Neural progenitor cell (in vitro differentiated cells): ENCODE measurements at places on chromosomes 5 and 9. TPM values are rescaled to one million over a fixed set of nuclear protein-coding genes. Genes with fewer than 3 reads are reported as not detected.

DNA sequence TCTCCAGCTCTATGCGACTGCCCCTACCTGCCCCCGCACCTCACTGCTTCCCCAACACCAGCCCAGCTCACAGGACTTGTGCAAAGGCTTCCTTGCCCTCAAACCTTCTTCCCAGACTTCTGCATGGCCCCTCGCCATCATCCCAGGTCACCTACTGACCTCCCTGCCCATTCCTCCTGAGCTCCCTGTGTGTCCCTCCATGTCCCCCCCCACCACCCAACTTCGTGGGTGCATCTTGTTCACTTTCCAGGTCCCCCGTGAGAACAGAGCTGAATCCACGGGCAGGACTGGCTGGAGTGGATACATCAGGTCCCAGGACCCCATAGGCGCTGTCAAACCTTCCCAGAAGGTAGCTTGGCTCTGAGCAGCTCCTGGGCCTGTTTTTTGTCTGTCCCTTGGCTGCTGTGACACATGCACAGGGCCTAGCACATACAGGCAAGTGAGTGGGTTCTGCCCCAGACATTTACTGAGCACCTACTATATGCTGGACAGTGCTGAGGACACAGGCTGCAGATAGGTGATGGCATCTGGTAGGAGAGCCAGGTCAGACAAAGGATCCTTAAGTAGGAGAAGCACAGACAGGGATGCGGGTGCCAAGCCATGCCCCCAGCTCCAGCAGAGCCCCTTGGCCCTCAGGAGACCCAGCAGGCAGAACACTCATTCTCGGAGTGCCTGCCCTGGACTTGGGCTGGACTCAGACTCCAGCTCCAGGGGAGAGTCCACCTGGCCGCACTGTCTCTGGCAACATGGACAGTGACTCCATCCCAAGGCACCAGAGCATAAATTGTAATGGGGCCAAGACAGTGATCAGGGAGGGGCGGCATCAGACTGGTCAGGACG lies 15.0 kb downstream of the NINJ1 start:
- H3K4me1 ChIP-seq, result no peaks in the 10 kb centered on the region
- no peak overlapping the region for H3K27ac ChIP-seq
- no peak overlapping the region for H3K4me3 ChIP-seq
- H3K27me3 ChIP-seq, result no peaks in the 10 kb centered on the region
- no peaks in the 10 kb centered on the region for H3K36me3 ChIP-seq

Gene ZNF883
- 11.5 and 20.0 TPM in 2 replicates for total RNA-seq

DNA sequence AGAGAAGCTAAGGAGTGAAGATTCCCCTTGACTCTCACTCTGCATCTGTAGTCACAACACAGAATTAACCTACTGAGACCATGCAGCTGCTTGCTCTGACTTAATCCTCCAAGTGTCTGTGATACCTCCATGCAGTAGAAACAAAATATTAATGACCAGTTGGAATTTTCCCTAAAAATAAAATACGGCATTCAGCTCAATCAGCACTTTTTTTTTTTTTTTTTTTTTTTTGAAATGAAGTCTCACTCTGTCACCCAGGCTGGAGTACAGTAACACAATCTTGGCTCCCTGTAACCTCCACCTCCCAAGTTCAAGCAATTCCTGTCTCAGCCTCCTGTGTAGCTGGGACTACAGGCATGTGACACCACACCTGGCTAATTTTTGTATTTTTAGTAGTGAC lies 48.4 kb downstream of the WDR41 start:
- H3K27ac ChIP-seq, result no peak overlapping the region
- H3K36me3 ChIP-seq, result peaks cover 7% of the 10 kb centered on the region
- H3K4me1 ChIP-seq, result no peaks in the 10 kb centered on the region
- no peak for DNase-seq
- H3K4me3 ChIP-seq, result no peak overlapping the region

Gene RASGRF2
- 0.15 and 0.40 TPM in 2 replicates for total RNA-seq

- no peak overlapping the region for H3K27ac ChIP-seq
- no peaks in the 10 kb centered on the region for H3K27me3 ChIP-seq
- DNase-seq, result no peak
- peaks cover 4% of the 10 kb centered on the region for H3K4me1 ChIP-seq
- peaks cover 10% of the 10 kb centered on the region for H3K36me3 ChIP-seq
Measured at GRCh38 chr9:137703842-137704508, 85.2 kb downstream of the EHMT1 start.

DNA sequence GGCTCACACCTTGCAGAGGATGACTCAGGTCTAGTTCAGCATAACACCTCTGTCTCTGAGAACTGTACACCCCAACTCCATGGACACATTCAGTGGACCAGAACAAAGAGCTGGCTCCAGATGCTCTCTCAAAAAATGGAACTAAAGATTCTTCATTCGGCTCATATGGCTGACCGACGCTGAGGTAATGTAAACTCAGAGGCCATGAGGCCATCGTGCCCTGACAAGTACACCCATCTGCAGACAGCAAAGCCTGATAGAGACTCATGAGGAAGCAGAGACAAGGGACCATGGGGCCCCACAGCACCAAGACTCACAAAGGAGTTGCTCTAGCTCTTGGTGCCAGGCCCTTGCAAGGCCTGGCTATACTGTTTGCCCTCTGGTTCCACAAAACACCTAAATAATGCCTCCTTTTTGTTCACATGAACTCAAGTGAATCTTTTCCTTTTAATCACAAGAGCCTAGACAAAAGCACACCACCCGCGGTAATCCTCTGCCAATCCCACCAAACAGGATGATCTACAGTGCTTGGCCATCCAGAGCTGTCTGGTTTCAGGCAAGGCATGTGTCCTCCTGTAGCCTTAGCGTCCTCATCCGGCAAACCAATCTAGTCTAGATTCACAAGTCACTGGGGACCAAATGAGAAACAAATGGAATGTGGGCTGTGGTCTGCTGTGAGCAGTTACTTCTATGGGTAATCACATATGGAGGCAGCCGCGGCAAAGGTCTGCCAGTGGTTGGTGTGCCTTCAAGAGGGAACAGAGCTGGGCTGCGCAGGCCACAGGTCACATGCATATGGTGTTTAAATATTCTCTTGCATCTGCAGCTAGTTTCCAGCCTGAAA lies 22.7 kb downstream of the MED27 start:
- H3K4me3 ChIP-seq, result no peak overlapping the region
- H3K27me3 ChIP-seq, result no peaks in the 10 kb centered on the region
- H3K36me3 ChIP-seq, result no peaks in the 10 kb centered on the region
- H3K27ac ChIP-seq, result no peak overlapping the region
- no peak for DNase-seq
- H3K4me1 ChIP-seq, result peaks cover 22% of the 10 kb centered on the region

DNA sequence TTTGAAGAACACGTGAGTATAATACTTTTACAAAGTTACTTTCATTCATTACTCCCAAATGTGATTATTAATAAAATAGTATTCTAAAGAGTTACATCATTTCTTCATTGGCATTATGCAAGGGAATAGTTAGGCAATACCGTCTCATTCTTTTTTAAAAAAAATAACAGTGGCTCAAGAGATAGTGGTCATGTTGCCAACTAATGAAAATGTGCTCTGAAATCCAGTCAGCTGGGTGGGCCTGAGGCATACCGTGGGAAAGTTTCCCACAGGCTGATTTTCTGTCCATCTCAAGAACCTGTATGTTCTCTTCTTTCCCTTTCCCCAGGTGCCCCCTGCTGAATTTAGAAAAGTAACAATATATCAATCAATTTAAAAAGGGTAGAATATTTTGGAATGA lies 40.8 kb upstream of the ROPN1L start:
- H3K4me3 ChIP-seq, result no peak overlapping the region
- no peaks in the 10 kb centered on the region for H3K27me3 ChIP-seq
- H3K4me1 ChIP-seq, result peaks cover 11% of the 10 kb centered on the region
- no peak overlapping the region for H3K27ac ChIP-seq
- H3K36me3 ChIP-seq, result peaks cover 26% of the 10 kb centered on the region
- DNase-seq, result no peak
